ENCODE measurements at places on chromosomes 3 and 15.

DNA sequence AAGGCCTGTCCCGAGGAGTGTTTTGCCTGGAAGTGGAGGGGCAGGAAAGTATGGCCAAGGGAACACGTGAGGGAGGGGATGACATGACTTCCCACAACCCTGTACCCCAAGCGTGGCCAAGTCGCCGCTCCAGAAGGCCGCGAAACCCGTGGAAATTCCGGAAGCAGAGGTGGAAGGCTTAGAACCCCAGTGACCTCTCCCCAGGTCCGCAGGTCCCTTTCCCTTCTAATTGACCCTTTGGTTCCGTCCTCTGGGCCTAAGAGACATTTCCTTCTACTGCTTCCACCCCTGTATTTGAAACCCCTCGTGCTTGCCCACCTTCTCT lies 548 bp upstream of the BTBD1 start:
- no peak for DNase-seq

- DNase-seq: no peak
These were observed 14.8 kb upstream of the LCTL start for GRCh38 chr15:66580643-66581042.

- DNase-seq: no peak
These were observed 375.1 kb upstream of the DPH6 start for GRCh38 chr15:35921046-35921445.

GRCh38 chr3:192187485-192188051 lies 539.8 kb downstream of the FGF12 start:
- no peak for DNase-seq

DNA sequence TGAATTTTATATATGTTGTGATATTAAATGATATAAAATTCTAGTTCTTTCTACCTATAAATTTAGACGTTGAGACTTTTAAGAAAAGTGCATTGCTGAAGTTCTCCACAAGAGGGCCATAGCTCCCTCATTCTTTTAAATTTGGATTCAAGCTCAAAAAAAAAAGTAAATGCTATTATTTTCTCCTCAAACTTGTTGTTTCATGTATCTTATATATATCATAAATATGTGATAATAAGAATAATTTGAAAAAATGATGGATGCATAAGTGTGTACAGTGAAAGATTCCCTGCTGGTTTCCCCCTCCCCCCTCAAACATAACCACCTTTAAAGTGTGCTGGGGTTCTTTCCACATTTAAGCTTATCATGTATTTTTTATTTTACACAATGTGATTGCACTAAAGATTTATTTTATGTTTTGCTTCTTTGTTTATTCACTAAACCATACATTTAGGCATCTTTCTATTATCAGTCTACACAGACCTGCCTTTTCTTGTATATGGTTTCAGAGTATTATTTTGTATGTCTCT lies 769.4 kb upstream of the GOLIM4 start:
- no peak for DNase-seq

- DNase-seq: no peak
These were observed 124.1 kb downstream of the TJP1 start for GRCh38 chr15:29698030-29698701.

DNA sequence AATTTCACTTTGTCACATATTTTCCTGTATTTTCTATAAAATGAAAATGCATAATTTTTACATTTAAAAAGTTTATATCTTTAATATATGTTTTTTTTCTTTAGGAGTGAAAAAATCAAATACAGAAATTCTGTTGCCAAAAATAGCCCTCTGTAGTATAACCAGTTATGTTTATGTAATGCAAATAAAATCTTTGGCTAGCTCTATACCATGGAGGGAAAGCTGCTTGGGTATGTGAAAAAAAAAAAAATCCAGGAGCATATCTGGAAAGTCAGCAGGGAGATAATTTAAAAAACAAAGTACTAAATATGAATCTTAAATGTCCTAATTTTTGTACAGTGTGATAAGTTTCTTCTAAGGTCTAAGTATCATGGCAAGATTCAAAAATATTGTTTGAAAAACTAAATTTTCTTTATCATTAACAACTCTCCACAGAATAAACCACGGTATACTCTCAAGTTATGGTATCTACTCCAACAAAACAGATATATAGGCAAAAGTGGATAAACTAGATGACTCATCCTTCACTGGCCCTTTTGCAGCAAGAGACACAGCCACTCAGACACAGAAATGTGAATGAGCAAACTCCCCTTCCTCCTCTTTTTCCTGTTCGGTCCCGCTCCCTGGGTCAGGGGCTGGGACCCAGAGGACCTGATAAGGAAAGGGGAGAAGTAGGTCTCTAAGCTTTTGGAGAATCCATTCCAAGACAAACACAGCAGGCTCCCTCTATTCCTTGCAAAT lies 66.6 kb downstream of the PDZRN3 start:
- no peak for DNase-seq

DNA sequence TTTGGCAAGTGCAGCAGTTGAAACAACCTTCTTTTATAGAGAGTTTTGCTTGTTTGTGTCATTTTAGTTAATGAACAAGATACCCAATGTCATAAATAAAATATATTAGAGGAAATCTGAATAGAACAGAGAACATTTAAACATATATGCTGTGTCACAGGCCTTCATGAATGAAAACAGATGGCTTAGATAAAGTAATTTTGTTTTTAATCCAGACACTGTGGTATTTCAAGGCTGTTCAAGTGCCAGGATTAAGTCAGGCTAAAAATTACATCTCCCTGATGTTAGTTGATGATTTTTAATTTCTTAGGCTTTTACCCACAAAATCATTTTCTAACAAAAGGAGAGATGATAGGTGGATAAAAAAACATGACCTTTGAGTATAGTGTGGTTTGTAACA lies 4.9 kb upstream of the ACKR4 start:
- DNase-seq: no peak

DNA sequence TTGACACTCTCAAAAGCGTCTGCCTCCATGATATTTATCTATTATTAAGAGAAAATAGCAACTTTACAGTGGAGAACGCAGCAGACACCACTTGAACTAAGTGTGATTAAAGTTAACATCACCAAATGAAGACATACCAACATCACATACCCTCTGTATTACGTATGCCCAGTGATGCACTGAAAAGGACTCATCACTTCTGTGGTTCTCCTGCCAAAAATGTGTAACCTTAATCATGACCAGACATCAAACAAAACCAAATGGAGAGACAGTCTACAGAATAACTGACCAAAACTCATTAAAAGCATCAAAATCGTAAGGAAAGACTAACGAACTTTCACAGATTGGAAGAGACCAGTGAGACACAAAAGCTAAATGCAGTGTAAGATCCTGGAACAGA lies 103.2 kb downstream of the PPP2R3A start:
- DNase-seq: no peak

DNA sequence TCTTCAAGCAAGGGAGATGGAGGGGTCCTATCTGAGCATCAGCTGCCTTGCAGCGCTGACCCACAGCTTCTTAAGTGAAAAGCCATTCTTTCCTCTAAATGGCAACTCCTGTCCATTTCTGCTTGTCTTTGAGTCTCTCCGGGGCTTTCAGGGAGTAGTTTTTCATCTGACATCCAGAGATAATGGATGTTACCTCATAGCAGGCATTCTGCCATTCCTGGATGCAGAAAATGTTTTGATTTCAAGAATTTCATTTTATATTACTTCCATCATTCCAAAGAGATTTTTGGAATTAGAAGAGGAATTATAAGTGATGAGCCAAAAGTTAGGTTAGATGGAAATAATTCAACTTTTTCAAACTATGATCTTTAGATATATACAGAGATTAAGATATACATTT lies 44.9 kb upstream of the GABRG3 start:
- DNase-seq: no peak

DNA sequence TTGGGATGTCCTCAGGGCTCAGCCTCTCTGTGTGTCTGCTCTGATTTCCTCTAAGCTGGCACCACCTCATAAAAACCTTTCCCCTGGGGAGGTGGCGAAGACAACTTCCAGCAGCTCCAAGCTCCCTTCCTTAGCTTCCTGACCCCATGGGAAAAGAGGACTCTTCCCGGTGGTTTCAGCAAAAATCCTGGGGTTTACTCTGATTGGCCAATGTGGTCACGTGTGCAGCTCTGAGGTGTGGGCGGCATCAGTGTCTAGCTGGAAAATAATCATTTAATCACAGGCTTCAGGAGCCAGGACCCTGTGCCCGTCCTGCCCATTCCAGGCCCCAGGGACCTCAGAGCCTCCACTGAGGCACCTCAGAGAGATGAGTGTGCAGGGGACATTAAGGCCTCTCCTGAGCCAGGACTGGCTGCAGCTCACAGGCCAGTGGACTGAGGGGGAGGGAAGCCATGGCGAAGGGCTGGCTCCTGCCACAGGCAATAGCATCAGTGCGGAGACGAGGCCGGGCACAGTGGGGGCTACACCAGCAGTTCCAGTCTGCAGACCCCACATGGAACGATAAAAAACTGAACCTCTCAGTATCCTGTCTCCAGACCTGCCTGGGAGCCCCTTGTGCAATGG lies 104.1 kb downstream of the TPRA1 start:
- DNase-seq: no peak

DNA sequence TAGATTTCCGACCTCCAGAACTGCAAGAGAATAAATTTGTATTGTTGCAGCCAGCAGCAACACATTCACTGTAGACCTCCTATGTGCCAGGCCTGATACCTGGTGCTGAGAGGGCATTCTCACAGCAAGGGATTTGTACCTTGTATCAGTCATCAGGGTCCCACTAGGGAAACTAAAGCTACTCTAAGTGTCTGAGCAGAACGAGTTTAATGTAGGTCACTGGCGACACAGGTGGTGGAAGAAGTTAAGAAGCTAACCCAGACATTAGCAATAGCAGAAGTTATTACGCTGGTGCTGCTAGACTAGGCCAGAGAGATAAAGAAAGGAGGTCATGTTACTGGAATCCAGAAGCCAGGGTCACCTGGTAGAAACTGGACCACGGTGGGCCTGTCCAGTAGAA lies 60.5 kb upstream of the BCL6 start:
- DNase-seq: no peak
